ENCODE measurements at places on chromosomes 2 and 18. TPM values are rescaled to one million over a fixed set of nuclear protein-coding genes. Genes with fewer than 3 reads are reported as not detected.

GRCh38 chr2:85579266-85579935 lies 2.0 kb downstream of the VAMP8 start:
- DNase-seq, result no peak
- no peaks in the 10 kb centered on the region for H3K27me3 ChIP-seq
- peaks cover 48% of the 10 kb centered on the region for H3K4me1 ChIP-seq
- peak overlapping the region; percentile 73 for H3K27ac ChIP-seq
- H3K4me3 ChIP-seq, result peak overlapping the region; percentile 54

Gene CDH2
- 13.3 TPM for total RNA-seq

Gene GREB1
- total RNA-seq, result 11.0 TPM

GRCh38 chr2:159620796-159621195 lies 4.4 kb upstream of the BAZ2B start:
- no peaks in the 10 kb centered on the region for H3K36me3 ChIP-seq
- no peak overlapping the region for H3K27ac ChIP-seq
- no peaks in the 10 kb centered on the region for H3K27me3 ChIP-seq
- peaks cover 16% of the 10 kb centered on the region for H3K4me1 ChIP-seq
- H3K4me3 ChIP-seq, result no peak overlapping the region
- DNase-seq, result no peak

DNA sequence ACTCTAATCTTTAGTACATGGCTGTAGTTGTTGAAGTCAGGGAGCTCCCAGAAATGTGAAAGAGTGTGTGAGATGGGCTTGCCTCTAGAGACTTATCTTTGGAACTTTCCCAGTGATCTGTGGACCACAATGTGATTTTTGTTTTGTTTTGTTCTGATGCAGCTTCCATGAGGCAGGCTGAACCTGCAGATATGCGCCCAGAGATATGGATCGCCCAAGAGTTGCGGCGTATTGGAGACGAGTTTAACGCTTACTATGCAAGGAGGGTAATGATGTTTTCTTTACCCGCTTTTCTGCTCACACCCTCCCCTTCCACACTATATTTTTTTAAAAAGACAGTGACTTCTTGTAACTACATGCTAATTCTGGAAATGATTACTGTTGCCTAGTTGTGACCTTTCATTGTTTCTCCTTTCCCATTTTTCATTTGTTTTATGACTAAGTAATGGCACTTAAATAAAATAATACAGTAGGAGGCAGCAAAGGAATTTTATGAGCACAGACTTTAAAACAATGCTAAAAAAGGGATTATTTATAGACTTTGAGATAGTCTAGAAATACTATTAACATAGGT lies 29.3 kb downstream of the BCL2L11 start:
- peaks cover 18% of the 10 kb centered on the region for H3K36me3 ChIP-seq
- no peaks in the 10 kb centered on the region for H3K4me1 ChIP-seq
- no peak for DNase-seq
- no peak overlapping the region for H3K4me3 ChIP-seq
- H3K27ac ChIP-seq, result no peak overlapping the region

GRCh38 chr2:42925742-42926433 lies 133.5 kb upstream of the HAAO start:
- no peak overlapping the region for H3K4me3 ChIP-seq
- no peaks in the 10 kb centered on the region for H3K27me3 ChIP-seq
- H3K36me3 ChIP-seq, result no peaks in the 10 kb centered on the region
- peaks cover 100% of the 10 kb centered on the region for H3K4me1 ChIP-seq
- H3K27ac ChIP-seq, result peak overlapping the region; percentile 93
- DNase-seq, result no peak

Gene IMPA2
- 90.1 TPM for total RNA-seq

GRCh38 chr2:218292048-218293014 lies at the start of gene TMBIM1:
Gene TMBIM1 (minus strand): TSS chr2:218292503. CDS start chr2:218282141, 10,362 bp downstream.
- peak; percentile 95 for DNase-seq
- no peaks in the 10 kb centered on the region for H3K36me3 ChIP-seq

- H3K27me3 ChIP-seq, result peaks cover 4% of the 10 kb centered on the region
- DNase-seq, result no peak
- no peak overlapping the region for H3K4me3 ChIP-seq
- H3K4me1 ChIP-seq, result peaks cover 9% of the 10 kb centered on the region
Measured at GRCh38 chr2:196589419-196589818, 50.1 kb upstream of the CCDC150 start.

Gene GPR39
- total RNA-seq, result not detected

- no peak overlapping the region for H3K4me3 ChIP-seq
- no peaks in the 10 kb centered on the region for H3K4me1 ChIP-seq
- H3K36me3 ChIP-seq, result no peaks in the 10 kb centered on the region
- H3K27ac ChIP-seq, result no peak overlapping the region
Measured at GRCh38 chr2:136496966-136497365, 268.4 kb upstream of the THSD7B start.

- H3K4me1 ChIP-seq, result peaks cover 48% of the 10 kb centered on the region
- no peak overlapping the region for H3K4me3 ChIP-seq
- no peaks in the 10 kb centered on the region for H3K27me3 ChIP-seq
Measured at GRCh38 chr2:30226144-30227032, 4.9 kb upstream of the LBH start.

Gene DUSP19
- 4.6 TPM for total RNA-seq

Gene FOXI3
- not detected for total RNA-seq

GRCh38 chr2:174681099-174682006 lies 82.9 kb downstream of the CHRNA1 start:
- H3K27me3 ChIP-seq, result no peaks in the 10 kb centered on the region
- peak overlapping the region; percentile 89 for H3K4me3 ChIP-seq
- no peaks in the 10 kb centered on the region for H3K36me3 ChIP-seq
- peaks cover 28% of the 10 kb centered on the region for H3K4me1 ChIP-seq
- no peak for DNase-seq

Gene FSHR
- not detected for total RNA-seq

Gene GDF7
- 7.8 TPM for total RNA-seq
